ENCODE measurements at places on chromosomes 5 and 9.

DNA sequence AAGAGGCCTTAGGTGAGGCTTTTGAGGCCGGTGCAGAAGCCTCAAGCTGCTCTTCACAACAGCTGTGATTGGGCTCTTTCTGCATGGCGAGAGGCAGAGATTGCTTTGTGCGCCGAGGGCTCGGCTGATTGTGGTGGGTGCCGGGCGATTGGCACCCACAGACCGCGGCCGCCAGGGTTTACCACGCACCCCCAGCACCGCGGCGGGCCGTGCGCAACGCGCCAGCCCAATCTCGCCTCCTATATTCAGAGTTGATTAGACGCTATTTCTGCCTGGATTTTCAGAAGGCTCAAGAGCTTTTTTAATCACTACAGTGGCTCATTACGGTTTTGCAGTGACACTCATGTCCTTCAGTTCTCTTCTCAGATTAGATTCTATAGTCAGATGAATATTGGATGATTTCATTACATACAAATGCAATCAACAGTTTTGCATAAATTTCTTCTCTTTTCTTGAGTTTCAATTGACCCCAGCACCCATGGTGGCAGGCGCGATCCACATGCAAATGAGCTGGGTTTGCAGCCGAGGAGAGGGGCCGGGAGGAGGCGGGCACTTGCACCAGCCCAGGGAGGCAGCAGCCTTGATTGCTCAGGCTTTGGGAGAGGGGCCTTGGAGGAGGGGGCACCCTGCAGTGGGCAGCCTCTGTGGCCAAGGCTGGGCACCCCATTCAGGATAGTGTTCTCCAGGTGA, 33.8 kb upstream of the PTGS1 start:
- DNase-seq, result no peak

DNA sequence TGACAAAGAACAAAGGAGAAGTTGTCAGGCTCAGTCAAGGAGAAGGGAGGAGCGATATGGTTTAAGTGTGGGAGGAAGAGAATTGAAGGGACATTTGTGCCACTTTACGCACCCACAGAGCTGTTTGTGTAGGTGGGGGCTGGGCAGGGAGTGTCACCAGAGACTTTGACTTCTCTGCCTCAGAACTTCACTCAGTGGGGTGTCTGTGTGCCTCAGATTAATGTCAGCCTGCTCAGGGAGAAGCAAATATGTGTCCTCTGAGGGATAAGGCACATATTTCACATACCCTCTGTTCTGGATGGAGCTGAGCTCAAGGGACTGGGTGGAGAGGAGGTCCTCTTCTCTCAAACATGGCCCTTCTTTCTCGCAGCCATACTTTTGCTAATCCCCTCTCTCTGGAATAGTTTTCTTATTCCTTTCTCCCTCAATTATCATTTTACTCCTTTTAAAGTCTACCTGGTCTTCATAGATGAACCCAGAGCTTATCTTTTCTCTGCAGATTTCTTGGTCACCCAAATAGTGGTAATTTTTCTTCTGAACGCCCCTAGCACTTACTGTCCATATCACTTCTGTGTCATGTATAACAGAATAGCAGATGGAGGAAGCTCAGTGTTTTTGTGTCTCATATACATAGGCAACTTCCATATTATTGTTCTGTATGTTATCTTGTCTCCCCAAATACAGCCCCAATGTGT, 77.0 kb downstream of the IQGAP2 start:
- peak; percentile 86 for DNase-seq

DNA sequence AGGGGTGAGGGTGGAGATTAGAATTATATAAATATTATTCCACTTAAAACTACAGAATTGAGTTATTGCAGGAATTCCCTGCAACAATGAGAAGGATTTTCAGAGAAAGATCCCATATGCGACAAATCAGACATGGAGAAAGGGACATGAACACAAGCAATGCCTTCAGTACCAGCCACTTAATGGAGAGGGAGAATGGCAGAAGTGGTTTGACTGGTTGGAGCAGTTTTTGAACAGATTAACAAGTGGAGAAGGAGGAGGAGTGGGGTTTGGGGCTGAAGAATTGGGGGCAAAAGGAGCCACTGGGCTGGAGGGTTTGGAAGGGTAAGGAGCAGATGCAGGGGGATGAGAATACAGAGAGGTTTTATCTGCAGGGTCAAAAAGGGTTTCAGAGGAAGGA, 620.9 kb upstream of the PTPRD start:
- DNase-seq, result no peak

DNA sequence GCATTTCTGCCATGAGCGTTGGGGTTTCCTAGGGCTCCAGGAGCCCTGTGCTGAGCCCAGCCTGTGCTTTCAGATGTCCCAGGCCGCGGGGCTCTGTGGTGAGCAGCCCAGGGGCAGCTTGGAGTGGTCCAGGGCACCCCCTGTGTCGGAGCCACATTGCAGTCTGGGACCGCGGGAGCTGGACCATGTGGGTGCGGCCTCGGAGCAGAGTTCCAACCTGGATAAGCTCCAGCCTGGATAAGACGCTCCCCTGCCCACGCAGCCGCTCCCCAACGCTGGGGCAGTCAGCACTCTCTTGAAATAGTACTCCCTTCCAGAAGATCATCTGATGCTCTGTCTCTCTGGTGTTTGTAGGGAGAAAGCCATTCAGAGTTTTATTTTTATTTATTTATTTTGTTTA, 111.1 kb downstream of the WNK2 start:
- no peak for DNase-seq

DNA sequence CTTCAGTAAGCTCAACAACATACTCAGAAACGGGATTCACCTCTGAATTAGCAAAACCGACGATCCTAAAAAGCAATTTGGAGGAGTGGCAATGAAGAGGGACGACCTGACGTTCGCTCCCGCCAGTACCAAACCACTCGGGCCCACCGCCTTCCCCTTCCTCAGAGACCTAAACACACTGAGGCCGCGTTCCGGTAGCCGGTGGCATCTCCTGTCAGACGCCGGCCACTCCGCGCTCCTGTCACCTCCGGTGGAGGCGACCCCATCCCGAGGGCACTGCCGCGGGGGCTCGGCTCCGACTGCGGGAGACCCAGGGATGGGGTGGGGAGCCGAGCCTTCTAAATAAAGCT, 617 bp downstream of the PPP6C start:
- peak; percentile 11 for DNase-seq

DNA sequence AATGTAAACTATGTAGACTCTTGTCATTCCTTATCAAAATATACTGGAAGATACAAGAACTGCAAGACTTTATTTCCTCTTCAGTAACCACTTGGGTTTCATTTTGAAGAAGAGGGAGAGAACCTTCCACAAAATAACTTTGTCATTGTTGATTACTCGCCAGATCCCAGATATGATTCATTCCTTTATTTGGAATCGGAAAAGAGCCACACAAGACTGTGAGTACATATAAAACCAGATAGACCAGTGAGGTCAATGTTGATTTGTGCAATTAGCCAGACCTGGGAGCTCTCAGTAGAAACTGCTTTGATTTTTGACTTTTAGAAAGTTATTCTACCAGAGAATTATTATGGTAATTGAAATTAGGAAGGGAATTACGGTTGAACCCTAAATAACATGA, 146.1 kb downstream of the TMEM167A start:
- DNase-seq, result no peak
